ENCODE measurements at places on chromosomes 6 and 20.

GRCh38 chr6:50381099-50381415, 331.3 kb upstream of the DEFB112 start:
- no peak overlapping the region for H3K27ac ChIP-seq
- ATAC-seq, result no peak
- H3K4me3 ChIP-seq, result no peak overlapping the region
- H3K36me3 ChIP-seq, result no peaks in the 10 kb centered on the region

DNA sequence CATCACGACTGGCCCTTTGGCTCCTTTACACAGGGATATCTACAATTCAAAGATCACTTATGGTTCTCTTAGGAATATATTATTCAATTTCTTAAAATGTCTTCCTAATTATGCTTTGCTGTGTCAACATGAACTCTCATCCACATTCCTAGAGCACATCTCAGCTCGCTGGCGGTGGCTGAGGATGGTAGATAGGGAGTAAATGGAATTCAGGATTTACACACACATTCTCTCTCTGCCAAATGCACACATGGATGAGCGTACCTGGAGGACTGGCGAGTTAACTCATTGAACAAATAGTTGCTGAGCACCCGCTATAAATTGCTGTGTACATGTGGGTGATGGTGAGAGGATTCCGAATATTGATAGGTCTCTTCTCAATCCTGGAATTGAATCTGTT, 4.8 kb upstream of the MRPS10 start:
- ATAC-seq, result no peak
- H3K4me1 ChIP-seq, result peaks cover 18% of the 10 kb centered on the region
- no peak overlapping the region for H3K27ac ChIP-seq
- no peak overlapping the region for H3K4me3 ChIP-seq
- H3K27me3 ChIP-seq, result no peaks in the 10 kb centered on the region

GRCh38 chr20:48395816-48396546, 431.8 kb downstream of the PREX1 start:
- no peak for ATAC-seq
- H3K4me3 ChIP-seq, result no peak overlapping the region
- H3K4me1 ChIP-seq, result no peaks in the 10 kb centered on the region
- H3K27me3 ChIP-seq, result peaks cover 46% of the 10 kb centered on the region
- H3K27ac ChIP-seq, result no peak overlapping the region

DNA sequence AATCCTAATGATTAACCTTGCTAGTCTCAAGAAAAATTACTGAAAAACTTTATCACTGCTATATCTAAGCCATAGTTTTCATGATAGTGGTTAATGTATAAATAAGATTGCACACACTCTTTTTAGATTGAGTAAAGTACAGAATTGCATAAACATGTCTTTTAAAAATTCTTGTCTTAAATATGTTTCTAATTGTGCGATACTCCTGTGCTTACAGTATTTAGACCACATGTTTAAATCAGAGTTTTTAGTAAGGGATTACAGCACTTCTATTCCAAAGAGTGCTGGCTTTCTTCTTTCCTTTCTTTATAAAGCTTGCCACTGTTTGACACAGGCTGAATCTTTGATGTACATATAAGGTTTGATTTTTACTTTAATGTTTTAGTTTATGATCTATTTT, 36.8 kb upstream of the RGS17 start:
- H3K27me3 ChIP-seq, result no peaks in the 10 kb centered on the region
- H3K4me3 ChIP-seq, result no peak overlapping the region
- H3K4me1 ChIP-seq, result no peaks in the 10 kb centered on the region
- no peaks in the 10 kb centered on the region for H3K36me3 ChIP-seq
- H3K27ac ChIP-seq, result no peak overlapping the region
- ATAC-seq, result no peak

- peak overlapping the region; percentile 46 for H3K27ac ChIP-seq
- ATAC-seq, result no peak
These were observed 107.2 kb downstream of the RNASET2 start for GRCh38 chr6:166848979-166849748.

DNA sequence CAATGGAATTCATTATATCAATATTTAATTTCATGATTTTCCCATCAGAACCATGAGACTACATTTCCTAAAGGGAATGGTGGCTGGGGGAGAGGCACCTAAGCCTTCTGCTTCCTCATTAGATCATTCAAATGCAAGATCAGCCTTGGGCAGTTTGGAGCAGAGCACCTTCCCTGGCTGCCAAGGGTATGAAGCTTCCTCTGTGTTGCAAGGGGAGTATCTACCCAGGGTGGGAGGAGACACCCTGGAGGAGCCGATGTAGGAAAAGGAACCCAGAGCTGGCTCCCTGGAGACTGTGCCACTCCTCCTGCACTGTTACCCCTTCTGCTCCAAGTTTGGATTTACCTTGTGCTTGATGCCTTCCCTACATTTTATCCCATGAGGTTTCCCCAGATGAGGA, 299.7 kb upstream of the PRDM1 start:
- H3K27ac ChIP-seq, result peak overlapping the region; percentile 44
- ATAC-seq, result no peak
- no peaks in the 10 kb centered on the region for H3K27me3 ChIP-seq
- H3K4me1 ChIP-seq, result peaks cover 37% of the 10 kb centered on the region
- no peaks in the 10 kb centered on the region for H3K36me3 ChIP-seq

- H3K27me3 ChIP-seq, result no peaks in the 10 kb centered on the region
- no peaks in the 10 kb centered on the region for H3K36me3 ChIP-seq
- no peaks in the 10 kb centered on the region for H3K4me1 ChIP-seq
- H3K27ac ChIP-seq, result no peak overlapping the region
- no peak overlapping the region for H3K4me3 ChIP-seq
These were observed 320.2 kb upstream of the POU3F2 start for GRCh38 chr6:98514073-98514720.

- H3K4me3 ChIP-seq, result no peak overlapping the region
- no peak overlapping the region for H3K27ac ChIP-seq
- H3K4me1 ChIP-seq, result peaks cover 36% of the 10 kb centered on the region
- H3K36me3 ChIP-seq, result no peaks in the 10 kb centered on the region
- ATAC-seq, result no peak
These were observed 107.4 kb upstream of the NAA20 start for GRCh38 chr20:19909725-19910124.

- H3K27ac ChIP-seq, result no peak overlapping the region
- no peak overlapping the region for H3K4me3 ChIP-seq
- no peaks in the 10 kb centered on the region for H3K36me3 ChIP-seq
- peaks cover 37% of the 10 kb centered on the region for H3K27me3 ChIP-seq
- no peaks in the 10 kb centered on the region for H3K4me1 ChIP-seq
These were observed 6.8 kb downstream of the SLC22A3 start for GRCh38 chr6:160355001-160355400.

DNA sequence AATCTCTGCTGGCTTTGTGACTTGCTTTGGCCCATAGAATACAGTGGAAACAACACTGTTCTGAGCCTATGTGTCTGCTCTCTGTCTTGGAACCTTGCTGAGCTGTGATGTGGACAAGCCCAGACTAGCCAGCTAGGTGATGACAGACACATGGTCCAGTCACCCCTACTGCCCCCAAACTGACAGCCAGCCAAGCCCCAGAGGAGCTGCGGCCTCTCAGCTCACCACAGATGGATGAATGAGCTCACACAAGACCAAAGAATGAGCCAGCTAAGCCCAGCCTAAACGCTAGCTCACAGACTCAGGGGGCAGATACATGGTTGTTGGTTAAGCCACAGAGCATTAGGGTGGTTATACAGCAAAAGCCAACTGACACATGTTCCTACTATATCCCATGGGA, 4.1 kb downstream of the AARS2 start:
- no peak overlapping the region for H3K27ac ChIP-seq
- peaks cover 57% of the 10 kb centered on the region for H3K36me3 ChIP-seq

GRCh38 chr6:137678451-137678850, 184.3 kb upstream of the OLIG3 start:
- H3K4me3 ChIP-seq, result no peak overlapping the region
- H3K36me3 ChIP-seq, result no peaks in the 10 kb centered on the region
- no peak for ATAC-seq

DNA sequence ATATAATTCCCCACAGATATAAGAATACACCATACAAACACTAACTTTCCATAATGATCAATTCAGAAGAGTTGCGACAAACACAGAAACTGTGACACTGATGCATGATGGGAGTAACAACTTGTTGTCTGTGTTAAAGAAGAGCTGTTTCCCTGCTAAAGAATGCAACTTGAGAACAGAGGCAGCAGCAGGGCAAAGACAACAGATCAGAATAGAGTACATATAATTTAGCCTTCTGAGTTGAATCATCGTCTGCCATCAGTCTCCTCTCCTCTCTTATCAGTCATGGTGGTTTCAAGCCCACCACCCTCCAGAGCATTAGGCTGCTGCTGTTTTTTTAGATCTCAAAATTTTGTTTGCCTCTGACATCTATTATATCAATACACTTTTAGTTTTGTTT, 280.4 kb downstream of the UBE3D start:
- no peaks in the 10 kb centered on the region for H3K27me3 ChIP-seq
- ATAC-seq, result no peak
- H3K36me3 ChIP-seq, result no peaks in the 10 kb centered on the region
- no peaks in the 10 kb centered on the region for H3K4me1 ChIP-seq
- H3K27ac ChIP-seq, result no peak overlapping the region
- H3K4me3 ChIP-seq, result no peak overlapping the region

- H3K36me3 ChIP-seq, result peaks cover 40% of the 10 kb centered on the region
- H3K4me3 ChIP-seq, result peak overlapping the region; percentile 99
- H3K27me3 ChIP-seq, result no peaks in the 10 kb centered on the region
- H3K4me1 ChIP-seq, result peaks cover 35% of the 10 kb centered on the region
These were observed 326 bp upstream of the BCL2L1 start for GRCh38 chr20:31723069-31723318.

All from stimulated activated memory B cell treated with anti-CD40 and anti-IgM and Interleukin-4, amounts not matched to agents 10 μg/mL and 1 μg/mL and 100 μg/mL, for 72 hours (primary cell).